EH (cell line): ENCODE measurements at places on chromosomes 11 and 22.

DNA sequence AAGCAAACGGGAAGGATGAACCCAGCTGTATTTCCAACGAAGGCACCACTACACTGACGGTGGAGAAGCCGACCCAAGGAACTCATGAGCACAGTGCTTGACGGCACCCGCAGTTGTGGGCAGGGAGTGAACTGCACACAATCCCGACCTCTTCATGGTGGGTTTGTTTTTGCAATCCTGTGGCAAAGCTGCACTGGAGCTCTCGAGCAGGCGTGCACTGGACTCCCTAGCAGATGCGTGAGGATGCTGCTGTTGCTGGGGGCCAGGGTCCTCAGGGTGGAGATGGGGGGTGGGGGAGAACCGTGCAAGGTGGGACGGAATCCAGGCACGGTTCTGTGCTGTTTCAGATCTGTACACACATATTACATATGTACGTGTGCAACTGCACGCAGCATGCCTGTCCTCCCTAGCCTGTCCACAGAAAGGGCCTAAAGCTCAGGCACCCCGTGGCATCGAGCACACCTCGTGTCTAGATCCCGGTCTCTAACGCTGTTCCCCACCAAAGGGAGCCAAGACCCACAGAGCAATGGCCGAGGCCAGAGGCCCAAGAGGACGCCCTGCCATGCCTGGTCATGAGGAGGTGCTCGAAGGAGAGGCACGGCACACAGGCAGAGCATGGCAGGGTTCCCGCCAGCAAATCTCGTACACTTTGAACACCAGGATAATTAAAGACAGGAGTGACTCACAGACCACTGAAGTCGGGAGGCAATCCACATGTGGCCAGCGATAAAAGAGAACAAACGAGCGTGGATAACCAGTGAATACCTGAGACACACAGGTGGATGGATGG, 17.6 kb downstream of the ALG12 start:
- DNase-seq, result no peak

GRCh38 chr22:20530368-20531153, 23.2 kb downstream of the MED15 start:
- DNase-seq, result peak; percentile 93

- no peak for DNase-seq
These were observed 36.7 kb downstream of the APLP2 start for GRCh38 chr11:130106381-130106780.

DNA sequence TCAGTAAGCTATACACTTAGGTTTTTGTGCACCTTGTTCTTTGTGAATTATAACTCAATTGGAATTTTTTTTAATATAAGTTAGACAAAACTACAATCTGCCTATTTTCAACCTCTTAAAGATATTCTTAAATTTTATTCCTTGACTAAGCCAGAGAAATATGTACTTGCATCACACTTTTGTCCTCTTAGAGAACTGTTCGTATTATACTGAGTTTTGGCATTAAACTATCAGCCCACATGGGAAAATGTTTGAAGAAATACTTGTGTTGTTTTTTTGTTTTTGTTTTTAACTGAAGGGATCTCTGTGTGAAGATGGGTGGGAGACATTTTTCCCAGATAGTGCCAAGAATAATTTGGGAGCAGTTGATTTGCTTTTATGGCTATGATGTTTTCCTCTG, 25.3 kb downstream of the CEP295 start:
- DNase-seq, result peak; percentile 59

- DNase-seq, result no peak
These were observed 2.9 kb upstream of the NXPE4 start for GRCh38 chr11:114598461-114598860.

GRCh38 chr11:131644204-131644795, 273.9 kb downstream of the NTM start:
- DNase-seq, result no peak

GRCh38 chr11:44811841-44812448, 85.2 kb downstream of the TSPAN18 start:
- no peak for DNase-seq

- DNase-seq, result no peak
These were observed 669 bp upstream of the TIGD3 start for GRCh38 chr11:65353900-65354264.

DNA sequence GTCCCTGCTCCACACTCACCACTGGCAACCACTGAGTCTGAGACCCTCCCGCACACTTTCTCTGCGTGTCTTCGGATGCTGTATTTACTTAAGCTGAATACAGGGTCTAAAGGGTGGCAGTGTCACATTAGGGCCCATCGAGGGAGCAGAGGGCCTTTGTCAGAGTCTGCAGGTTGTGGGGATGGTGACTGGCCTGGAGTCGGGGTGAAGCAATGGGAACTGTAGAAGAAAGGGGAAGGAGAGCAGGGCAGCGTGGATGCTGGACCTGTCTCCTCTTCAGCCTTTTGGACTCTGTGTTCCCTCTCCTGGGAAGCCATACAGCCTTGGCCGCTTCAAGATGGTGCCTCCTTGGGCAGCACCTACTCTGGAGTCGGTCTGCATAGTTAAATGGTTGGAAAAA, 61.1 kb downstream of the ZBTB16 start:
- DNase-seq, result no peak

DNA sequence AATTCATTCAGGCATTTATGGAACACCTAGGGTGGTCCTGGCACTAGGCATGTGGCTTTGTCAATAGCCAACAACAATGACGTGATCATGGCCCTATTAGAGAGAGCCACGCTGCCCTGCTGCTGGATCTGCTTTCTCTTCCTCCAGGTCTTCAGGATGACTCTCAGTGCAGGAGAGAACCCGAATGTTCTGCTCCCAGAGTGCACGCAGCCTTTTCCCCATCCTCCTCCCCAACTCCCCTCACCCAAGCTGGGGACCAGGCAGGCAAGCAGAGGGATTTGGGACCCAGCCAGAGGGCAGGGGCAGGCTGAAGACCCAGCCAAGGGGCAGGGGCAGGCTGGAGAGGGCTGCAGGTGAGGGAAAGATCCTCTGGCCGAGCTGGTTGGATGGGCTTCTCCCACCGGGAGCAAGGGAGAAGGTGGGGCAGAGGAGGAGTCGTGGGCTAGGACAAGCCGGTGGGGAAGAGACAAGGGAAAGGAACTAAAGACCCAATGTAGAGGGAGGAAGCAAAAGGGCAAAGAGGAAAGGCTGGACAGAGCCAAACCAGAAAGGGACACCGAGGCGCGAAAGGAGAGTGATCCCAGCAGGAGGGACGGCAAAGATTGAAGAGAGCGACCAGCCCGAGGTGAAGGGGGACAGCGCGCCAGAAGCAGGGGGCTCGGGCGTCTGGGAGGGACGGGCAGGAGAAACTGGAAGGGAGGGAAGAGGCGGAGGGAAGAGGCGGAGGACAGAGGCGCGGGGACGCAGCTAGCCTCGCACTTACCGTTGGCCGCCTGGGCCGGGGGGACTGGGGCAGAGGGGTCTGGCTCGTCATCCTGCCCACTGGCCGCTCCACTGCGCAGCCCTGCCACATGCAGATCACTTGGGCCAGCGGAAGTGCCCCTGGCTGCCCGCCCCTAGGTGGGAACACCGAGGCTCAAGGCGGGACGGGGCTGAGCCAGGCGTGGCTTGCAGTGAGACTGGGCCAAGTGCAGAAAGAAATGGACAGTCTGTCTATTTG, at the start of gene KCTD14:
KCTD14 (minus strand) TSS at position 880 of the 1,000 bp plus-strand sequence; CDS start at position 853, 27 bp downstream.
- peak; percentile 45 for DNase-seq

DNA sequence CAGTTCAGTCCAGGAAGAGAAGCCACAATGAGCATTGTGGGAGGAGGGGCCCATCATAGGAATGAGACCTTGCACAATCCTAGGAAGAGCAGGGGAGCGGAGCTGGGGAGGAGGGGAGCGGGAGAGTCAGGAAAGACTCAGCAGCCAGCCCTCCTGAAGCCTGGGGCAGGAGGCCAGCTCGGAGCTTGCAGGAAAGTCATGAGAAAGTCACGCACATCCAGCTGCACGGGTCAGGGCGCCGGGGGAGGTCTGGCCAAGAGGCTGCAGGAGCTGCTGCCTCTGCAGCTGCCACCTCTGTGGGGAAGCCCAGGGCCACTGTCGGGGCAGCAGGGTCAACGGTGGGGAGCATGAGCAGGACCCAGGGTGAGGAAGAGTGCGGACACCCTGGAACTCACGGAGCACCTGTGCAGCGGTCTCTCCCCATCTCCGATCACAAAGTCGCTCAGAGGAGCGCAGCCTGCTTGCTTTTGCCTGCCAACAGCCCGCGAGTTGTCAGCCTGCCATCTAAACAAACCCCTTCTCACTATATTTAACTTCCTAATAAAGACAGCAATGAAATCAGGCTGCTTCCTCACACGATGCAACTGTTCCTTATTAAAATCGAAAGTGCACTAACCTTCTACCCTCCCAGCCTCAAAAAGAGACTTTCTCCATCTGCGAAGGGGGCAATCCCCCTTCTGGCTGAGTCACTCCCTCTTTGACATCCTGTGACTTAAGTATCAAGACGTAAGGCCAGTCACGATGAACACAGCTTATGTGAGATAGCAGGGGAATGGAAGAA, 52.9 kb upstream of the RTL6 start:
- DNase-seq, result peak; percentile 97

DNA sequence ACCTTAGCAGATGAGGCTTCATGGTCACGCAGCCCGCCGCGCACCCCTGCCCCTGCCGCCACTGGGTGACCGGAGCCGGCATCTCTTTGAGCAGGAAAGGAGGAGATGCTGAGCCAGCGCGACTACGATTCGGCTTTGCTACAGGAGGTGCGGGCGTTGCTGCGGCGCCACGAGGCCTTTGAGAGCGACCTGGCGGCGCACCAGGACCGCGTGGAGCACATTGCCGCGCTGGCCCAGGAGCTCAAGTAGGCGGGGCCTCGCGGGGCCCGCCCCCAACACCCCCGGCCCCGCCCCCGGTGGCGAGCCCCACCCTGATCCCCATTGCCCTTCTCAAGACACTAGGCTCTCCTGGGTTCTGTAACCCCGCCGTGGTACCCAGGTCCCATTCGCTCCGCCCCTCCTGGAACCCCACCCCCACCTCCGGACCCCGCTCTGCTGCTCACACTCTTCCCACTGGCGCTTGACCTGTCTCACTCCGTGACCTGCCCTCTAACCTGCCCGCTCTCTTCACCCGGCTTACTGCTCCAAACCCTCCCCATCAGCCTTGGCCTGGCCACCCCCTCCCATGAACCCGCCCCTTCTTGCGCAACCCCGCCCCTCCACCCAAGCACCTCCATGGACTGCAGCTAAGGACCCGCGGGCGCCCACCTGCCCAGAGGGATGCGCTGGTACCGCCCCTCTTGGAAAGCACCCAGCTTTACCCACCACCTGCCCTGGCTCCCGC, 9.1 kb downstream of the CTSF start:
- peak; percentile 33 for DNase-seq

DNA sequence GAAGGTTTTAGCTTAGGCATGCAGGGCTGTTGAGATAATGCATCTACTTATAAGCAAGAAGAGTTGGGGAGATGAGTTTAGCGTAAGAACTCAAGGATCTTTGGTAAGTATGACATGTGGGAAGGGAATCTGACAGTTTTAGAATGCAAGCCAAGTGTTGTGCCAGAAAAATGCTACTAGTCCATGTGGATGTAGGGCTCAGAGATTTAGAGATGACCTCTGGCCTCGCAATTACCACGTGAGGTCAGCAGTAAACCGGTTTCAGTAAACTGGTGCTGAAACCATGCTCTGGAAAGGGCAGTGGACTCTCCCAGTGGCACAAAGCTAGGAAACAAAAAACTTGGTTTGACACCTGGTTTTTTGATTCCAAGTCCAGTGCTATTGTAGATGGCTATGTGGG, 18.9 kb downstream of the MRPL16 start:
- DNase-seq, result peak; percentile 44
